ENCODE measurements at places on chromosomes 7 and 10.
A peak's percentile ranks its signal among the peaks of the same experiment; 100 is the strongest.

DNA sequence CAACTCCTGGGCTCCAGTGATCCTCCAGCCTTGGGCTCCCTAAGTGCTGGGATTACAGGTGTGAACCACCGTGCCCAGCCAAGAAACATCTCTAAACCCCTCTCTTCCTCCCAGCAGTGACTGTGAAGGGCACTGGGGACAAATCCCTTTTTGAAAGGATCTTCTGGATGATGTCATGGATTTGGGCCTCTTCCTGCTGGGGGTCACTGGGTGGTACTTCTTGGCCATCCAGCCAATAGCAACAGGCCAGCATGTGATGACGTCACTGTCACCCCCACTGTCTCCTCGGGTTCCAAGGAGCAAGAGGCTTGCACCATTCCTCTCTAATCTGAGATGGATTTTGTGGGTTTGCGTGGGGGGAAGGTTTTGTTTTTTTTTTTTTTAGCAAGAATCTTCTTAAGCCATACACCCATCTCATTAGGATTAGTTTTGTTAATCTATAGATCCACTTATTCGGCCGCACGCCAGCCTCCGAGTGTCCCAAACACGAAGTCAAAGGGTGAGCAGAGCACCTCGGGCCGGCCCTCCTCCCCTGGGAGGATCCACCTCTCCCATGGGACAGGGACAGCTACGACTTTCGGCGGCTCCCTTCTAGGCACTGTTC lies 29.4 kb upstream of the TNRC18 start:
- no peak for DNase-seq

DNA sequence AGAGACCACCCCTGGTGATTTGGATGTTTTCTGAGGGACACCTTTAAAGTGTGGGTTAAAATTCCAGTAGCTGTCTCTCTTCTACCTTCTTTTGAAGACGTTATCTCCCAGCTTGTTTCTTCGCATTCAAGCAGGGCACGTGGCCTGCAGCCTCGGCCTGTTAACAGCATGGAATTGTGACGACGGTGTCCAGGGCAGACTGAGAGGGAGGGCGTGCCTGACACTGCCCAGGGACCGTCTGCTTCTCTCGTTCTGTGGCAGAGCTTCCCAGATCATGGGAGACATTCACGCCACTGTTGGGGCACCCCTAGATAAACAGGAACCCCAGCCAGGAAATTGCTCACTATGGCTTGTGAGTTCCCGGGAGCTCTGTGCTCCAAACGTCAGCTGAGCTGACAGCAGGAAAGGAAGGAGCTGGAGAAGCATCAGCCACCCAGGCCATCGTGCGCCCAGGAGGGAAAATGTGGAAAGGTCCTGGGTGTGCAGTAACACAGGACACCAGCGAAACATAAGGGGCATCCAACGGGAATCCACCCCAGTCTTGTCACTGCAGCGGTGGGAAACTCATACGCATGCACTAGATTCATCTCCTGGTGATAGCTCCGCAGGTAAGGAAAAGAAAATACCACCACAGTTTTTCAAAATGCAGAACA lies 41.1 kb upstream of the RBM33 start:
- DNase-seq: no peak

- no peak for DNase-seq
Measured at GRCh38 chr7:2104716-2105115, 128.0 kb downstream of the MAD1L1 start.

DNA sequence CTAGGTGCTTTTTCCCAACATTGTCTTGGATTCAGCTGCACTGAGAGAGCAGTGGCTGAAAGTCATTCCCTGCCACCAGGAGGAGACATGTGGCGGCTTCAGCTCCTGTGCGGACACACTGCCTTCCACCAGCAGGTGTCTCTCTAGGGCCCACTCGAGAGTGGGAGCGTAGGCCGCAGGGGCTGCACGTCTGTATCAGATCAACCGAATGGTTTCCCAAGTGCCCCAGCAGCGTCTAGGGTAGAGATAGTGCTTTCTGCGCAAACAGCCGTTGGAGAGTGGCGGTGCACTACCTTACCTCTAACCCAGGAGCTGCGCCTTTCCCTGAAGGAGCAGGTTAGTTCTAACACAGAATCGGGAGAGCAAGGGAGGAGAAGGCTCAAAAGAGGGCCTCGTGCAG lies 31.7 kb downstream of the PAPOLB start:
- DNase-seq: peak; percentile 46

DNA sequence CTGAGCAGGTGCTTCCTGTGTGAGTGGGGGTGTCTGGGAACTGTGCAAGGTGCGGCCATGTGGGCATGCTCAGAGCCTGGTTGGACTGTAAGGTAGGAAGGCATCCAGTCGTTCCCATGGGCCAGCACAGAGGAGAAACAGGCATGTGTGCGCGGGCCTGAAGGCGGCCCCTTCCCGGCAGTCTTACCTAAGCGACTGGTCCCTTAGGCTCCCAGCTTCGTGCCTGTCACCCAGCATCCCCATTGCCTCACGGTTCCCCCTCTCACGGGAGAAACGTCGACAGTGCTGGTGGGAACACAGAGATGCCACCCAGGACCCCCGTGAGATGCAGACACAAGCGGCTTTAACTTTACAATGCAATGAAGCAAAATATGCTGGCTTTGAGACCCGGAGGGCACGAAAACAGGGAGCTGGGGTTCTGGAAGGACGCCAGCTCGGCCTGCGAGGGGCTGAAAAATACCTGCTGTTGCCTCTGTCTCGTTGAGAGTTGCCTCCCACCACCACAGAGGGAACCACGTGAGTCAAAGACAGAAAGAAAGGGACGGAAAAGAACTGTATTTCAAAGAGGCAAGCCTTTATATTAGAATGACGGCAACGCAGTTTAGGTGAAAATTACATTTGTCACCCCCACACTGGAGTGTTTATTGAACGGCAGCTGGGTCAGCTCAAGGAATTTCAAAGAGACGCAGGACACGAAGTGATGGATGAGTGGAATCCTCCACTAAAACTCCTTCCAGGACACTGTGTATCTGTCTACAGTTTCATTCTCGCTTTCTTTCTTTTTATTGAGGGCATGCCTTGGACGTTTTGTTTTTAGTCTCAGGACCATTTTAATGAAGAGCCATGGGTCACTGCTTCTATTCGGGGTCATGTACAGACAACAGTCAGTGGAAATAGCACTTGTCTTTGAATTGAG lies 128.4 kb downstream of the DNAJB6 start:
- no peak for DNase-seq

GRCh38 chr7:117975476-117975875 lies 102.2 kb upstream of the CTTNBP2 start:
- no peak for DNase-seq

DNA sequence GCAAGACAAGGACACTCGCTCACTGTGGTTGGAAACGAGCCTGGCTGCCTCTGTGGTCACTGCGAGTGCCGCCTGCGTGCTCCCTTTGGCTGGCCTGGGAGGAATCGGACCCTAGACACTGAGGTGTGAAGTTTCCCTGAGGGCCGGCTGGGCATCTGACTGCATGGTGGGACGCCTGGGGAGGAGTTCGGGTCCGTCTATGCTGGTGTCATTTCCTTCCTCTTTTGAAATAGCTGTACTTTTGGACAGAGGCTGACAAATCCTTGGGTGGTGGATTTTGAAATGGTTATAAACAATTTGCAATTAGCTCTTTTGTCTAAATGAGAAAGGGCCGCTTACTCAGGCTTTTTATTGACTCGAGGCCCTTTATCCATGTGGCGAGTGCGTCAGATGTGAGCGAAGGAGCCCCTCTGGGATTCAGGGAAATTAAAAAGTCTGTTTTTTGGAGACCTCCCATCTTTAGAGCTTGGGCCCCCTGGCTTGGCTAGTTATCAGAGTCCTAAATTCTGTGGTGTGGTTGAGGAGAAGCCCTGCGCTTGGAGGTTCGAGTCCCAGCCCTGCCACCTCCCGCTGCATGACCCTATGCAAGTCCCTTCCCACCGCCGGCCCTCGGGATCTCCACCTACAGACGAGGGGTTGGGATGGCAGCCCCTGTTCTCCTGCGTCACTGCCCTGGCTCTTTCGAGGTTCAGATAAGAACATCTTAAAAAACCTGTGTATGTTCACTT lies 147.1 kb downstream of the RGS10 start:
- no peak for DNase-seq

- no peak for DNase-seq
Measured at GRCh38 chr7:125347269-125347668, 417.6 kb upstream of the POT1 start.

GRCh38 chr10:57262892-57263291 lies 901.8 kb upstream of the ZWINT start:
- no peak for DNase-seq

GRCh38 chr10:117550076-117550475 lies 7.5 kb downstream of the EMX2 start:
- no peak for DNase-seq

- no peak for DNase-seq
Measured at GRCh38 chr7:101717628-101718357, 88.7 kb upstream of the MYL10 start.

GRCh38 chr10:88960802-88961201 lies 8.2 kb upstream of the ACTA2 start:
- no peak for DNase-seq

- DNase-seq: no peak
Measured at GRCh38 chr10:124298891-124299290, 119.8 kb downstream of the OAT start.

DNA sequence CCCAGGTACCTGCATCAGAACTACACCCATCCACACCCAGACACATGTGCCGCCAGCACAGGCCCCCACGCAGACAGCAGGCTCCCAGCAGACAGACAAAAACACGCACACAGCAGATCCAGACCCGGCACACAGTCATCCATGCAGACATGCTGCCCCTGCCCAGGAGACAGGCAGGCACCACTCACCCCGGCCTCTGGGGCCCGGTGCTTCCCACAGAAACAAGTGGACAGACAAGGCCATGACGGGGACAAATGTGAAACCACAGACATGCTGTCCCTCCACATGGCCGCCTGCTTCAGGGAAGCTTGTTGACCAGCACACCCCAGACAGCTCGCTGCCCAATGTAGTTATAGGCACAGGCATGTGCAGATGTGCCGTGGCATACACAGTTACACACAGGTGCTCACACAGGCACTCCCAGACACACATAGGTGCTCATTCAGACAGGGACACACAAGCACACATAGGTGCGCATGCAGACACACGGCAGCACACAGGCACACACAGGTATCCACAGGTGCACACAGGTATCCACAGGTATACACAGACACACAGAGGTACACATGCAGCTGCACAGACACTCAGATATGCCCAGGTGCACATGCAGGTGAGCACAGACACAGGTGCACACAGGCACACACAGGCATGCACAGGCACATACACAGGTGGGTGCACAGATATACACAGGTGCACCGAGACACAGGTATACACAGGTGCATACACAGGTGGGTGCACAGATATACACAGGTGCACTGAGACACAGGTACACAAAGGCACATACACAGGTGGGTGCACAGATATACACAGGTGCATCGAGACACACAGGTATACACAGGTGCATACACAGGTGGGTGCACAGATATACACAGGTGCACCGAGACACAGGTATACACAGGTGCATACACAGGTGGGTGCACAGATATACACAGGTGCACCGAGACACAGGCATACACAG lies 10.5 kb upstream of the SCART1 start:
- DNase-seq: no peak
